ENCODE measurements at places on chromosomes 6 and 20.
A peak's percentile ranks its signal among the peaks of the same experiment; 100 is the strongest.

DNA sequence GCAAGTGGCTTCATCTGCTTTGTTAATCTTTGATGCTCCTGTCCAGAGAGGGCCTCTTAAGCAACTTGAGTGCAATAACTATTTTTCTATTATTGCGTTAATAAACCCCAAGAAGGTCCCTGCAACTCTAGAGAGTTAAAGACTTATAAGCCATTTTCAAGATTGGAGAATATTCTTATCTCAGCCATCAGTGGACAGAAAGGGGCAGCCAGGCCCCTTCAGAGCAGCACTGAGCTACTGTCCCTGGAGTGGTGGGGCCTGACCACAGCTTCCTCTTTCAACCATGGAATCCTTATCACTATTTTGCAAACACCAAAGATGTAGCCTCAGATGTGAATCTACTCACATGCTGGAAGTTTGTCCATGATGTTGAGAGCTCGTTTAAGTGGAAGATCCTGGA is 2.8 kb upstream of the MAS1L start:
- no peak for DNase-seq

DNA sequence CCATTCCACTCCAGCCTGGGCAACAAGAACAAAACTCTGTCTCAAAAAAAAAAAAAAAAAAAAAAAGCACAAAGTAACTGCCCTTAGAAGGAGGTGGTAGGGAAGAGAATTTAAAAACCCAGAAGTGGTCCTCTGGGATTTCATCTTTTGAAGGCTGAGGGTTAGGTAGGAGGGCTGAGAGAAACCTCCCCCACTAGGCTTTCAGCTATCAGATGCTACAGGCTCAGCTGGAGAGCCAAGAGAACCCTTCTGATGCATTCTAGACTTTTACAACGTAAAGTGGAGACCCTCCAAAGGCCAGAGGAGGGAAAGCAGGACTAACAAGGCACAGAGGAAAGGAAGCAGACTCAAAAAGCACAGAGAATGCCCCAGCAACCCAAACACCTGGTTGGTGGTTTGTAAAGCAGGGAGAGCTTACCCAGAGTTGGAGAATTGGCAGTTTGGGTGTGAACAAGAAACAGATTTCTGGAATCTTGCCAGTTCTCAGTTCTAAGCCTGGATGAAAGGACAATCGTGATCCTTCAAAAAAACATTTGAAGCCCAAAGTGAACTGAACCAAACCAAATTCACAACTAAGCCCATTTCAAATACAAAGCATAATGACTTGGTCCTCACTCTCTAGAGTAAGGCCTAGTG is 23.2 kb upstream of the SPAG4 start:
- DNase-seq: no peak

DNA sequence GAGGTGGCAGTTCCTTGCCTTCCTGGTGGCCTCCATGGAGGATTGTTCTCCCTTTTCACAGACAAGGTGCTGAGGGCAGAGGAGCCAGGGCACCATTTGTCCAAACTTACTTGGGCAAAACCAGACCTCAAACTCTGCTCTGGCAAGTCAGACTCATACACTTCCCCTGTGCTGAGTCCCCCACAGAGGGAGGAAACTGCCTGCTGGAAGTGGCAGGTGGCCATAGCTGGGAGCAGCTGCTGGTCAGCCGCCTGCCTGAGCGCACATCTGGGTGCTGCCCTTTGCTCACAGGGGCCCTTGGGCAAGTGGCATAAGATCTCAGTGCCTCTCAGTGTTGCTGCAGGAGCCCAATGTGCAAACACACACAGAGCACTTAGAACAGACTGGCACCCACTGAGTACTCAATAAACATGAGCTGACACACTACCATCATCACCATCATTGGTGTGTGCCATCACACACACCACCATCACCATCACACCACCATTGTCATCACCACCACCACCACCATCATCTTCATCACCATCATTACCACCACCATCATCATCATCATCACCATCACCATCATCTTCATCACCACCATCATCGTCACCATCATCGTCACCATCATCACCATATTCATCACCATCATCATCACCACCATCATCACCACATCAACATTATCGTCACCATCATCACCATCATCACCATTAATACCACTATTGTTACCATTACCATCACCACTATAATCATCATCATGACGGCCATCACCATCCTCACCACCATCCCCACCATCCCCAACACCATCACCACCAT is 17.6 kb downstream of the NOL4L start:
- no peak for DNase-seq

DNA sequence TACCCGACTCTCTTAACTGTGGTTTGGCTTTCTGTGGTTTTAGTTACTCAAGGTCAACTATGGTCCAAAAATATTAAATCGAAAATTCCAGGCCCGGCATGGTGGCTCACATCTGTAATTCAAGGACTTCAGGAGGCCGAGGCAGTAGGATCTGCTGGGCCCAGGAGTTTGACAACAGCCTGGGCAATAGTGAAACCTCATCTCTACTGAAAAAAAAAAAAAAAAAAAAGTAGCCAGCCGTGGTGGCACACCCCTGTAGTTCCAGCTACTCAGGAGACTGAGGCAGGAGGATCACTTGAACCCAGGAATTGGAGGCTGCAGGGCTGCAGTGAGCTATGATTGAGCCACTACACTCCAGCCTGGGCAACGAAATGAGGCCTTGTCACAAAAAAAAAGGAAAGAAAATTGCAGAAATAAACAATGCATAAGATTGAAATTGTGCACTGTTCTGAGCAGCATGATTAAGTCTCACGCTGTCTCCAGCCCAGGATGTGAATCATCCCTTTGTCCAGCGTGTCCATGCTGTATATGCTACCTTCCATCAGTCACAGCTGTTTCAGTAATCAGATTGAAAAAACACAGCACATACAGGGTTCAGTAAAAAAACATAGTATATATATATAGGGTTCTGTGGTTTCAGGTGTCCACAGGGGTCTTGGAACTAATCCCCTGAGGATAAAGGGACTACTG is 40.7 kb downstream of the RGS17 start:
- no peak for DNase-seq

GRCh38 chr6:148817689-148818088 is 70.9 kb downstream of the UST start:
- no peak for DNase-seq

DNA sequence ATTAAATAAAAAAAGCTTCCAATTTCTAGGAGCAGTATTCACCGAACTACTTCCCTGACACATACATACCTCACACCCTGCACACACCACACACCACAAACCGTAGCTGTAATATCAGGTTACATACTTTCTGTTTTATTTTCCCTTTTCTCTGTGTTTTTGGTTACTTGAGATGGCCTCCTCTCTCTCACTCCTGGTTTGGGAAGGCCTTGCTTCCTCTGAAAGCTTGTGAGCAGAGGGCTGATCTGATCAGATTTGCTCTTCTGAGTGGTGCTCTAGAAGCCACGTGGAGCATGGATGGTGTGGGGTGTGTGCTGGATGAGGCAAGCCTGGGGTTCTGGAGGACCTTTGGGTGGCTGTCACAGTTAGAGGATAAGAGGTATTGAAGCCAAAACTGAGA is 20.9 kb downstream of the UTRN start:
- DNase-seq: no peak

- DNase-seq: no peak
Measured at GRCh38 chr6:151321438-151321837, 69.9 kb downstream of the ZBTB2 start.

- no peak for DNase-seq
Measured at GRCh38 chr6:120496661-120497060, 837.6 kb downstream of the TBC1D32 start.

DNA sequence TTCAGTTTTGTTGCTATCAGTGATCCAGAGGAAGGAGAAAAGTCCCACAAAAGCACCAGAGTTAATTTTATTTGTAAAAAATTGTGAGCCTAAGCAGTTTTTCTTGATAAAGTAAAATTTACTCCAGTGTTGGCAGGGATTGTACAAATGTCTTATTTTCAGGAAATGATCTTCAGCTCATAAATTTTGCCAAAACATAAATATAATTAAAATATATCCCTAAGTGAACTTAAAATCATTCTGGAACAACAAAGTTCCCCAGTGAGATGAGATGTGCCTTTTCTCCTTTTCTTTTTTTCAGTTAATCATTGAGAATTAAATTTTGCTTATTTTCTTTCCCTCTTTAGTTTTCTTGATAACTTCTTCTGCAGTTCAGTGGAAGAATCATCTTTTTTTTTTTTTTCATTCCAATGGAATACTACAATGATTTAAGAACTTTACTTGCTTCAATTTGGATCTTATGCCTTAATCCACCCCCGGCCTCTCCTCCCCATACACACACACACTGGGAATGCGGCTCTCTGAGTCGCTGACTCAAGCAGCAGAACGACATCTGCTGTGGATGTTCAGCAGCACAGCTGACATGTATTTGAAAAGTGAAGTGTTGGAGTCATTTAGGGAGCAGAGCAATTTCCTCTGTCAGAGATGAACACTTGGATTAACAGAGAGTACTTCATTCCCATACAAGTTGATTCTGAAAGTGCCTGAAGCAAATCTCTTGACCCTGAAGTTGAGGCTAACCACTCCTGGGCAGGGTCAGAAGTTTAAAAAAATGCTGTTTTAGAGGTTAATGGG is 27.7 kb upstream of the LAMA4 start:
- peak; percentile 84 for DNase-seq

DNA sequence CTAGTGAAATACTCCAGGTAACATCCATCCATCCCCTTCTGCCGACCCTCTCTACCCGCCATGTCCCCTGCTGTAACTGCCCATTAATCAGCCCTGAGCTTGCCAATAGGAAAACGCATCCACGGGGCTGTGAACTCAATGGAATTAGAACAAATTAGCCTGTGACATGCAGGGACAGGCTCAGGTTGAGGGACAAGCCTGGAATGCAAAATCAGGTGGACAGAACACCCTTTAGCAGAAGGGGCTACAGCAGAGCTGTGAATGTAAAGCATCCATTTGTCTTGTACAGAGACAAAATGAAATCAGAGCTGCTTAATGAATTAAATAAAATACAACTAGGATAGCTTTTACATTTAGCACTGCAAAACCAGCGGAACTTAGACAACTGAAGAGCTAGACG is 187.3 kb upstream of the SASH1 start:
- no peak for DNase-seq

DNA sequence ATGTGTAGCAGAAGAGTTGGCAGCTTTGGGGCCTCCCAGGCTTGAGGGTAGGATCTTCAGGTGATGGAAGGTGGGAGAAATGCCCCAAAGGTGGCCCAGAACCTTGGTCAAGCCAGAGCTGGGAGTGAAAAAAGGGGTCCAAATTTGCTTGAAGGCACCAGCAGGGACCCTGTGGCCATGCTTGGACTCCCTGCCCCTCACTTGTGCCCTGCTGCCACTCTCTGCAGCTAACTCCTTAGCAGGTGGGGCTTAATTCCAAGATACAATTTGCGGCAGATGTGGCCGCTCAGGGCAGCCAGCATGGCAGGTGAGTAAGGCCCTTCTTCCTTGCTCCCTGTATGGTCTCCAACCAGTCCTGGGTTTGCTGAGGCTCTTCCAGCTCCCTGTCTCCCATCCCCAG is 285.0 kb upstream of the RNF24 start:
- DNase-seq: no peak

- DNase-seq: no peak
Measured at GRCh38 chr20:38806855-38807655, 1.6 kb downstream of the PPP1R16B start.

DNA sequence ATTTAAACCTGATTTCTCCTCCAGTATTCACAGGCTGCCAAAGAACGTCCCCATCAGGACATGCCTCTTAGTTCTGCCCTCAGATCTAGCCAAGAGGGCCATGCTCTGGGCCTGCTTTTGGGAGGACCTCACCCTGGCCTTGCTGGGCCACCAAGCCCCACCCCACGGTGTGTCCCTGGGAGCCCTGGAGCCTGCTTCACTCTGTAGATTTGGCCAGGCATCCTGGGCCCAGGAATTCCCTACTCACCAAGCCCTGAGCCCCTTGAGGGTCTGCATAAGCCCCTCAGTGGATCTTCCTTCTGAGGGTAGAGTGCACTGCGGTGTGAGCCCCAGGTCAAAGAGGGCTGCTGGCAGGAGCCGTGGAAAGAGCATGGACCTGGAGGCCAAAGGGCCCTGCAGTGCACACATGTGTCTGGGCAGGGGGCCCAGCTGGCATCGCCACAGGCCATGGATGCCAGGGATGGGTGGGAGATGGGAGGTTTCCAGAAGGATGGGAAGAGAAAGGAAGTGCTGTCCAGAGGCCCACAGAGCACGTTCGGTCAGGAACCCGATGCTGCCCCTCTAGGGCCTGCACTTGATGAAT is 98.0 kb downstream of the DACT2 start:
- DNase-seq: no peak

DNA sequence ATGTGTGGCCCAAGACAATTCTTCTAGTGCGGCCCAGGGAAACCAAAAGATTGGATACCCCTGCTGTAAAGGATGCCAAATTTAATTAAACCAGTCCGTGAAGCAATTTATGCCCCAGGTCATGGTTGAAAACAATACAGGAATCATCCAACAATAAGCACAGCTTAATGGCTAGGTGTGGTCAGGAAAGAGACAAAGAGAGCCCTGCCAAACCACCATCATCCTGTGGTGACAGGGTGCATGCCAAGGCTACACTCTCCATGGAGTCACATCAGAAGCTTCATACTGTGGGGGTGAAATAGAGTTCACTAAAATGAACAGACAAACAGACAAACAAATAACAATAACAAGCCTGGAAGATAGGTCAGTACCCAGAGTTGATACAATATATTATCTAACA is 62.7 kb downstream of the DZANK1 start:
- no peak for DNase-seq

DNA sequence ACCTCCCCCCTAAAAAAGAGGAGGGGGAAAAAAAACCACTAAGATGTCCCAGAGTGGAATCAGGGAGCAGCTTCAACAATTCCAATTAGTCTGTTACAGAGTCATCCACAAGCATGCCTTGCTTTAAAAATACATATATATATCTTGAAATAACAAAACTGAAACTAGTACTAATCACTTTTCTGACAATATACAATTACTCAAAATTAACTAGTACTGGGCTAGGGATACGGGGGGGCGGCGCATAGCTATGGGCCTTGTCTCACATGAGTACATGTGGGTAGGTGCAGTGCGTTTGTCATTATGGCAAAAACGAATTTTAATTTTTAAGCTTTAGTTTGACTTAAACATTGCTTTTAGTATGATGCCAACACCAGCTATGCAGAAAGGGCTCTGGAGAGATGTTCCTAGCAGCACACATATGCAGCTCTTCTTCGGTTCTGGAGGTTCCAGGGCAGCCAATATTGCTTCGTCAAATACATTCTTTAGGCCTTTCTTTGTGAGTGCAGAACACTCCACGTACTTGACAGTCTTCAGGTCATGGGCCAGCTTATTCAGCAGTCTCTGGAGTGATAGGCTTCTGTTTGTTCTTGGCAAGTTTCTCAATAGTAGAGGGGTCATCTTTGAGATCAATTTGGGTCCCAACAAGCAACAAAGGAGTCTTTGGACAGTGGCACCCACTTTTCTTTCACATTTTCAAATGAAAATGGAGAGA is 38.8 kb downstream of the ITCH start:
- no peak for DNase-seq
